ENCODE measurements at places on chromosomes 6 and 20. TPM values are rescaled to one million over a fixed set of nuclear protein-coding genes. Genes with fewer than 3 reads are reported as not detected.

IRF4 gene
- not detected for total RNA-seq

TPBG gene
- total RNA-seq, result 44.6 TPM

TP53TG5 gene
- total RNA-seq, result 0.23 TPM

PPIL6 gene
- 13.0 TPM for total RNA-seq

BHLHE23 gene
- not detected for total RNA-seq

FOXQ1 gene
- 57.0 TPM for total RNA-seq

SEL1L2 gene
- not detected for total RNA-seq

SAPCD1 gene
- total RNA-seq, result 16.9 TPM

CLPSL1 gene
- total RNA-seq, result not detected

C6orf15 gene
- 21.6 TPM for total RNA-seq

PDE7B gene
- not detected for total RNA-seq

TNFAIP3 gene
- 7.8 TPM for total RNA-seq

ADGRF4 gene
- total RNA-seq, result 4.5 TPM

RIOK1 gene
- 24.9 TPM for total RNA-seq

RALGAPB gene
- 35.2 TPM for total RNA-seq

ZNF391 gene
- total RNA-seq, result 4.7 TPM

LIN28B gene
- total RNA-seq, result not detected

GRIK2 gene
- total RNA-seq, result 0.61 TPM

EEF1A2 gene
- 75.2 TPM for total RNA-seq

VWA7 gene
- total RNA-seq, result 9.6 TPM

CFAP61 gene
- 1.7 TPM for total RNA-seq

HSPA1L gene
- 2.6 TPM for total RNA-seq

MYO6 gene
- 93.0 TPM for total RNA-seq

PPP1R3G gene
- total RNA-seq, result 1.1 TPM

SHLD1 gene
- 5.9 TPM for total RNA-seq

CDH22 gene
- total RNA-seq, result not detected

OR2W1 gene
- not detected for total RNA-seq

SIGLEC1 gene
- total RNA-seq, result 0.13 TPM

LY6G6F gene
- not detected for total RNA-seq

OR12D3 gene
- total RNA-seq, result not detected

EPPIN gene
- total RNA-seq, result not detected

GPX5 gene
- total RNA-seq, result not detected

BMP6 gene
- not detected for total RNA-seq

DEFB132 gene
- total RNA-seq, result not detected

BPIFB6 gene
- not detected for total RNA-seq

MCHR2 gene
- total RNA-seq, result not detected

NEDD9 gene
- 35.8 TPM for total RNA-seq

PLEKHG1 gene
- 9.9 TPM for total RNA-seq

ZCCHC3 gene
- 16.0 TPM for total RNA-seq

SALL4 gene
- 3.8 TPM for total RNA-seq

HRH3 gene
- total RNA-seq, result not detected

Measured in PC-9 (cell line).